ENCODE measurements at places on chromosomes 7 and 10. TPM values are rescaled to one million over a fixed set of nuclear protein-coding genes. Genes with fewer than 3 reads are reported as not detected.

The FAM107B gene
- total RNA-seq: 43.5 TPM

The ZNF32 gene
- total RNA-seq: 19.4 TPM

The AGMO gene
- total RNA-seq: 5.5 TPM

The H2BK1 gene
- not detected for total RNA-seq

The ASAH2 gene
- total RNA-seq: 3.2 TPM

The STRA8 gene
- total RNA-seq: not detected

The ANK3 gene
- total RNA-seq: 67.8 TPM

The MYL10 gene
- total RNA-seq: not detected

The CALD1 gene
- total RNA-seq: 684 TPM

The TEX36 gene
- total RNA-seq: not detected

The BCL7B gene
- total RNA-seq: 24.0 TPM

The VPS37D gene
- 5.7 TPM for total RNA-seq

The AMPH gene
- 0.13 TPM for total RNA-seq

The BAG3 gene
- 19.3 TPM for total RNA-seq

The SFMBT2 gene
- 0.86 TPM for total RNA-seq

The CNPY1 gene
- total RNA-seq: not detected

The FGFBP3 gene
- total RNA-seq: 0.36 TPM

The ELMO1 gene
- total RNA-seq: 0.43 TPM

The MRC1 gene
- under 0.01 TPM for total RNA-seq

The GNG11 gene
- total RNA-seq: 8.5 TPM

The MYH16 gene
- not detected for total RNA-seq

The OR6B1 gene
- not detected for total RNA-seq

The CBLL1 gene
- 11.1 TPM for total RNA-seq

The AKR1C4 gene
- total RNA-seq: not detected

The AKR1C8 gene
- total RNA-seq: not detected

The CTAGE4 gene
- total RNA-seq: 0.36 TPM

The MLXIPL gene
- 0.39 TPM for total RNA-seq
